ENCODE measurements at places on chromosomes 5 and 9.

DNA sequence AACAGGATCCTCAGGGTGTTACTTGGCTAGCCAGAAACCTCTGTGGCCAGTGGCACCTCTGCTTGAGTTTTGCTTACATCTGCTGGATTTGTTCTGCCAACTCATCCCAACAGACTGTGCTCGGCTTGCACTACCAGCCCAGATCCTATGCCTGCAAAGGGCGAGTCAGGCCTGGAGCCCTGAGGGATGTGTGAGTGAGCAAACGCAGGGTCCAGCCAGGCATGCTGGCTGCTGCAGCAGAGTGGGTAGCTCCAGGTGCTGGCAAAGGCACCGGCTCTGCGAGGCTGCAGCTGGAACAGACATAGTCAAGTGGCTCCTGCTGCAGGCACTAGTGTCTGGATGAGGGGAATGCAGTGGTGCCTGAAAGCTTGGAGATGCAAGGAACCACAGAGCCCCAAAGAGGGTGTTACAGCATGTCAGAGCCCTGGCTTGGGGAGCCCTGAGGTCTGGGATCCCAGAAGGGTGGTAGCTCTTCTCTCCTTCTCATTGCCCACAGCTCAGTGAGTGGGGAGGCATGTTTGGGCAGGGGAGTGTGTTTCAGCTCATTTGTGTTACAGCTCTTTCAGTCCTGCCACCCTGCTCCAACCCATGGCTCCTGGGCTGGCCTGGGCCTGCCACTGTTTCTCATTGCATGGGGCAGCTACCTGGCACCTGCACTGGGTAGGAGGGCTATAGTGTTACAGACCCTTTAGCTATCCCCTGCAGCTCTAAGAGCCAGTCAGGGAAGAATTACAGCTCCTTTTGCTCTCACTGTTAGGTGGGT lies 332.6 kb downstream of the TAF11L14 start:
- DNase-seq, result no peak

- DNase-seq, result no peak
These were observed 47.4 kb downstream of the P4HA2 start for GRCh38 chr5:132180134-132180745.

- no peak for DNase-seq
These were observed 206.4 kb upstream of the IL12B start for GRCh38 chr5:159536646-159537045.

- no peak for DNase-seq
These were observed 290.8 kb upstream of the MPDZ start for GRCh38 chr9:13570068-13570974.

DNA sequence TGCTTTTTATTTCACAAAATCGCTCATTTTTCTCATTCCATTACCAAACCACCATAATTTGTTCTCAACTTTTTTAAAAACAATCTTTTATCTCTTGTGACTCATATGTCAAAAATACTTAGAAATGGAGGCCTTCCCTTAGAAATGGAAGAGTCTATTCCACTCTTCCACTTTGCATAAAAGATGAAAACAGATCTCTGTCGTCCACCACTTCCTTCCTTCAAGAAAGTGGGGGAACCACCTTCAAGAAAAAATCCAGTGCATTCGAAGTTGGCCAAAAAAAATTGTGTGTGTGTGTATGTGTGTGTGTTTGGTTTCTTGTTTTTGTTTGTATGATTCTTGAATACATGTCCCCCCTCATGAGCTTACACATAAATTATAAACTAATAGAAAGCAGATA lies 628.8 kb upstream of the DMAC1 start:
- no peak for DNase-seq

GRCh38 chr5:37490931-37491330 lies 111.8 kb downstream of the WDR70 start:
- no peak for DNase-seq

GRCh38 chr5:65078331-65078730 lies 309.6 kb downstream of the CWC27 start:
- no peak for DNase-seq

DNA sequence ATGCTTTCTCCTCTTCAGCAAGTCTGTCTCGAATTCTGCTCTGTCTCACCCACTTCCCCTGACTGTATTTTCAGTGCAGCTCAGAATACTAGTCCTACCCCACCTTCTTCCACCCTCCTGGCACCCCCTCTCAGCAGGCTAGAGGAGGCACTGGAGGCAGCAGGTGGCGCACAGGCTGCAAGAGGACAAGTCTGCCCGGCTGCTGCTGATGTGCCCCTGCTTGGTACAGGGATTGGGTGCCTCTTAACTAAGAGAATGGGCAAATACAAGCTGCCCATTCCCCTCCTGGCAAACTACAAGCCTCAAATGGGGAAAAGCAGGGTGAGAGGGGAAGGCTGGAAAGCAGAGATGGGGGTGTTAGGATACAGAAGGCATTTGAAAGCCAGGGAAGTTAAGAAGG lies 5.1 kb downstream of the TLN1 start:
- DNase-seq, result no peak

DNA sequence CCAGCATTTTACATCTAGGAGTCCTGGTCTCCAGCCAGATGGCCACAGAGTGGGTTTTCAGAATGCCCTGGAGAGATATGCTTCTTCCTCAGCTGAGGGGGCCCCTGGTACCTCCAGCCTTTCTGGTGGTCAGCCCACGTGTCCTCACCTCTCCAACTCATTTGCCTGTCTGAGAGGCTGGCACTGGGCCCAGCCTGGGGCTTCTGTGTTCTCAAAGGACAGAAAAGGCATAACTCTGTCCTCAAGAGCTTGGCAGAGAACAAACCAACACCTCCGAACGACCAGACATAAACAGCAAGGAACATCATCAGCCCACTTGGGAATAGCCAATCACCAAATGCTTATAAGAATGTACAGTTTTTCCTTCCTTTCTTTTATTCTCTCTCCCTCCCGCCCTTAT lies 17.1 kb downstream of the ENG start:
- no peak for DNase-seq

DNA sequence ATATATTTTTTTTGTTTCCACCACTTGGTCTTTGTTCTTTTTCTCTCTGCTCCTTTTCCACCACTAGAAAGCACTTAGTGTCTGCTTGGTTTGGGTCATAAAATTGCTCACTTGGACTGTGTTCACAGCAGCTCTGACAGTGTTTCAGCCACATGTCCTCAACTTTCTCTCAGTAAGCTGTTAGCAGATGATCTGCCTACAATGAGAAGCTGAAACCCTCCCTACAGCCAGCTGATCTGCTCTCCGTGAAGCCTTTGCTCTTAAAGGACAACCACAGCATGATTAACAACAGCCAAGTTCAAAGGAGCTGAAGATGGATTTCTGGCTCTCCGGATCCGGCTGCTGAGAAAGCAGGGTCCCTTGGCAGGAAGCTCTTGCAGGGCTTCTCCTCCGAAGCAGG lies 31.6 kb downstream of the PRLR start:
- no peak for DNase-seq
